ENCODE measurements at places on chromosomes 12 and 14.

DNA sequence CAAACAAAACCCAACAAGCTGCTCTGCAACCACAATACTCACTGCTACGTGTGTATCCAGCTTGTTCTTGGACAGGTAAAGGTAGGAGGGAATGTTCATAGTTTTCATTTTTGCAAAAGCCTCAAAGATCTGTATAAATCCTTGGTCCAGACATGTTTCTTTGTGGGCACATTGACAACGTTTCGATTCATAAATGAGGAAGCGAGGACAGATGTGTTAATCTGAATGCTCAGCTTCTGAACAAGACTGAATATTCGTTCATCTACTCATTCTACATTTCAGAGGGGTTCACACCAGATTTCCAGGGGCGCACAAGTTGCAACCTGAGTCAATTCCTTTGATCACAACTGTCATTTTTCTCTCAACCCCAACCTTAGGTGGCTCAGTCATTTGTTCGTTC is 134.4 kb downstream of the LLPH start:
- no peaks in the 10 kb centered on the region for H3K36me3 ChIP-seq
- no peak overlapping the region for H3K27ac ChIP-seq
- DNase-seq: no peak
- no peak overlapping the region for H3K4me3 ChIP-seq
- no peaks in the 10 kb centered on the region for H3K27me3 ChIP-seq

GRCh38 chr12:109653890-109654289 is 59.7 kb upstream of the FAM222A start:
- peaks cover 15% of the 10 kb centered on the region for H3K4me1 ChIP-seq
- no peak for DNase-seq
- H3K36me3 ChIP-seq: no peaks in the 10 kb centered on the region

DNA sequence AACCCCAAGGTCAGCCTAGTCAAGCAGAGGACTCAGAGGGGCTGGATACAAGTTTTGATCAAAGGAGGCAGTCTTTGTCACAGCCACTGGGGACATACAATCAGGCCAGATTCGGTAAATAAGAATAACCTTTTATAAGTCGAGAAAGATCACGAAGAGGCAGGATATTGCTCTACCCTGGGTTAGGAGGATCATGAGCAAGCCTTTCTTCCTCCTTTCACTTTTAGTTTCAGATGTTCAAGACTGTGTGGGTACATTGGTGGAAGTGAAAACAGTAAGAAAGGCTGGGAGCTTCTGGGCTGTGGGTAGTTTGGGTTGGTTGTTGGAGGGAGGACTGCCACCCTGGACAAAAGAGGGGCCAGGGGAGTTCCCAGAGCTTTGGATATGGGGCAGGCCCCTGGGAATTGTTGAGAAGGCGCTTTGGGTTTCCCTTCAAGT is 127.7 kb downstream of the SNAPC1 start:
- no peaks in the 10 kb centered on the region for H3K36me3 ChIP-seq
- peaks cover 44% of the 10 kb centered on the region for H3K4me1 ChIP-seq
- DNase-seq: no peak
- no peak overlapping the region for H3K27ac ChIP-seq
- H3K27me3 ChIP-seq: no peaks in the 10 kb centered on the region

DNA sequence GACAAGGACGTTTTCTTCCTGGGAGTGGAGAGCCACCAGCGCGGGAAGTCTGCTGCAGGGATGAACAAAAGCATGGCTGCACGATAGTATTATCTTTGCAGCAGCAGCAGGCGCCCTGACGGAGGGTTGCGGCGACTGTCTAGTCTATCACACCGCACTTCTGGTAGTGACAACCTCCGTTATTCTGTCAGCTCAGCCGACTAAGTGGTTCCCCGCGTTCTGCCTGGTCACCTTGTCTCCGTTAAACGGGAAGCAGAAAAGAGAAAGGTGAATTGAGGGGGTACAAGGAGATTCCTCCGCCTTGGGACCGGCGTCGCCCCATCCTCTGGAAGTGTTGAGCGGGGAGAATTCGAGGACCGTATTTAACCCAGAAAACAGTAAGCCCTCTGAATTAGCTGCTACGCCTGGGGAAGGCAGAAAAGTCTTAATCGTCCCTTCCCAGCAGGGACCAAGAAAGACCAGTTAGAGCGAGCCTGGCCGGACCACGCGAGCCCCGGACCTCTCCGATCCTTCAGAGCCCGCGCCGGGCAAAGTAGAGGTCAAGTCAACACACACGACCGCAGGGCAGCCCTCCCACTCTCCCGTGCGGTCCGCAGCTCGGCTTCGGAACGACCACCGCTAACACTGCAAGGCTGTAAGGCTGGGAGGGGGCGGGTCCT is 536 bp upstream of the DAAM1 start:
- peak overlapping the region; percentile 52 for H3K27ac ChIP-seq
- peaks cover 35% of the 10 kb centered on the region for H3K27me3 ChIP-seq
- peak; percentile 16 for DNase-seq
- H3K4me3 ChIP-seq: peak overlapping the region; percentile 93
- no peaks in the 10 kb centered on the region for H3K36me3 ChIP-seq

- H3K27ac ChIP-seq: no peak overlapping the region
- H3K27me3 ChIP-seq: no peaks in the 10 kb centered on the region
- peaks cover 11% of the 10 kb centered on the region for H3K36me3 ChIP-seq
- DNase-seq: no peak
These were observed 177.6 kb downstream of the SNAPC1 start for GRCh38 chr14:61939776-61940175.

DNA sequence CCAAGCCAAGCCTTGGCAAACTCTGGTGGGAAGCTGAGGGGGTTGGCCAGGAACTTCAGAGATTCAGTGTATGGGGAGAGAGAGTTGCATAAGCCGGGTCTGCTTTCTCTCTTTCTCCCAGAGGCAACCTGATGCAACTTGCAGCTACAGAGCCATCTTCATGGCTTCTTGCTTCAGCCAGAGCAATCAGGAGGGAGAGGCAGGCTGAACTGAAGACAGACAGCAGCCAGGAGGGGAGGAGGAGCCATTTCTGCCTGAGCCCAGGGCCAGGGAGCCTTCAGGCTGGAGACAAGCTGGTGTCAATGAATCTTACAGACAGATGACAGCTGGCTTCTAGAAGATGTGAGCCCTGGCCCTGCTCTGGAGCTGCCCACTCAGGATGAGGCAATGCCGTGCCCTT is 18.7 kb downstream of the NPC2 start:
- peaks cover 5% of the 10 kb centered on the region for H3K4me1 ChIP-seq
- H3K36me3 ChIP-seq: peaks cover 15% of the 10 kb centered on the region
- no peaks in the 10 kb centered on the region for H3K27me3 ChIP-seq
- H3K4me3 ChIP-seq: no peak overlapping the region

DNA sequence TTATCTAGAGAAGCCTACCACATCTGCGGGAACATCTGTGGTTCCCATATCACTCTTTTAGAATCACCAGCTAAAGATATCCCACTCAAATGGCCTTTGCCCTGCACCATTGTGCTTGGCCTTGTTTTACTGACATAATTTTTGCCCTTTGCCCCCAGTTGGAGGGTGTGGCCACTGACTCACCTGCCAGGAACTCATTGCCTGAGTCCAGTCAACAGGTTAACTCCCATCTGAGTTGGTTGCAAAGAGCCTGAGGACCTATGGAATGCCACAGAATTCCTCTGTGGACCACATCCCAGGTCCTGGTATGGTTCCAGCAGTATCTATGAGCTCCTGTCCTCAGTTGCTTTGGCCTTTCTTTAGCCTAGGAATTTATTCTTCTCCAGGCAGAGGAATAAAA is 55.7 kb upstream of the PTGR2 start:
- no peak overlapping the region for H3K27ac ChIP-seq
- H3K36me3 ChIP-seq: no peaks in the 10 kb centered on the region
- DNase-seq: no peak
- H3K27me3 ChIP-seq: no peaks in the 10 kb centered on the region
- H3K4me3 ChIP-seq: no peak overlapping the region

DNA sequence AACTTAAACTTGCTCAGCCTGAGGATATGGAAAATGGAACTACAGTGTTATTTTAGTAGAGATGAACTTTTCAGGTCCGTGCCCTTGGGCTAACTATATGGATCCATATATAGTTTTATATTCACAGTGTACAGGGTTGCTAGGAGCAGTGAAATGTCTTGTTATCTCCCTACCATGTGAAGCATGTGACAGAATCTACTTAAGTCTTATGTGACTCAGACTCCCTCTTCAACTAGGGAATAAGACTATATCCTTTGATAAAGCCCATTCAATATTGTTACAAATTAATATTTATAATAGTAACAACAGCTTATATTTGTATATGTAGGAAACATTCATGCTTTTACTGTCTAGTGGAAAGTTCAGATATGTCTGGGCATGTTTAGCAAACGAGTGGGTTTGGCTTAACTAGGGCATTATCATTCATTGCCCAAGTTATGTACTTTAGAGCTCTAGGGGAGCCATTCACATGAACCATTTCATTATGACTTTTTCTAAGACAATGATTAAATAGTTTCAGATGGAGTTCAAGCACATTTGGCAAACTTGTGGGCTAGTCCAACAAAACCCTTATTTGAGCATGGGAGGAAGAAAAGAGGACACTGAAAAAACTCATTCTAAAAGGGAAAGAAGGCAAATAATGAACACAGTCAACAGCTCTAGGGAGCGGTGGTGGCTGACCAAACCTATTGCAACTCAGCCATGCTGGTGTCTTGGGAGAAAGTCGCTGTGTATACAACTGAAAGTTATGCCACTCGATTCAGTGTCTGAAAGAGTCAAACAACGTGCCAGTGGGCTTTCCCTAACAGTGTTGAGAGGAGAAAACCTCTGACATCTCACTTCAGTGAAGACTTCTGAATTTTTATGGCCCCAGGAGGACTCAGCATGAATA is 305.9 kb upstream of the G2E3 start:
- H3K4me1 ChIP-seq: peaks cover 20% of the 10 kb centered on the region
- DNase-seq: no peak
- no peak overlapping the region for H3K27ac ChIP-seq
- no peaks in the 10 kb centered on the region for H3K27me3 ChIP-seq
- H3K4me3 ChIP-seq: no peak overlapping the region

DNA sequence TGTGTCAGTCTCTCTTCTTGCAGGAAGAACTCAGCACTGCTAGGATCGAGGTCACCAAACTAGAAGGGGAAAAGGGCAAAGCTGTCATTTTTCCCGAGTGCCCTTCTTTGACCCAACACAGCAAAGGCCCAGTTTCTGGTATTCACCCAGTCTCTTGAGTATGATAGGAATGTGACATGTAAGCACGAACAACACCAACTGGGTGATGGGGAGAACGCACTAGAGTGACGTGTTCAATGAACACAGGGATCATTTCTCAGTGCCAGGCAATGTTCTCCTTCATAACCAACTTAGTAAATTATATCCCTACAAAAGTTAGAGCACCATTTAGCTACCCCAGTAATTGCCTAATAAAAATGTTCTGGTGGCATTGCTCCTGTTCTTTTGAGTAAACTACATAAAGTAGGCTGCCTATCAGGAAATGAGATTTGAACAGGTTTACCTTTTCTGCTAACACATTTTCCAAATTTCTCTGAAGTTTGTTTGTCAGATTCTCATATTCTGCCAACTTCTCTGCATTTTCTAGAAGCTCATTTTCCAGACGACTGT is 64.5 kb downstream of the NIN start:
- H3K36me3 ChIP-seq: peaks cover 65% of the 10 kb centered on the region
- H3K4me3 ChIP-seq: no peak overlapping the region
- H3K27ac ChIP-seq: no peak overlapping the region
- H3K27me3 ChIP-seq: no peaks in the 10 kb centered on the region
- no peak for DNase-seq

DNA sequence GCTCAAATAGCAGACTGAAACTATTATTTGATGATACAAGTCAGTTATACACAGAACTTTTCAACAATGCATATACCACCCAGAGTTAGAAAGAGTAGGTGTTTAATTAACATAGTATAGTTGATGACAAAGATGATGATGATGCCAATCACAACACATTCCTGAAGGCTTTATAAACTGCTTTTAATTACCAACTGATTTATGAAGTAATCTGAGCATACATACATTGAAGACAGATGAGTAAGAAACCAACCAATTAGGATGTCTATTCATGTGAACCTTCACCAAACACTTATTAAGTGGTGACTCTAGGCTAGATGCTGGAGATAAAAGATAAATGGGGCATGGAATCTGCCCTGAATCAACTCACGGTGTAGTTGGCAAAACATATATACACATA is 600.9 kb upstream of the FLRT2 start:
- no peak overlapping the region for H3K4me3 ChIP-seq
- H3K27me3 ChIP-seq: no peaks in the 10 kb centered on the region
- DNase-seq: no peak
- no peaks in the 10 kb centered on the region for H3K4me1 ChIP-seq
- H3K27ac ChIP-seq: no peak overlapping the region
- no peaks in the 10 kb centered on the region for H3K36me3 ChIP-seq

DNA sequence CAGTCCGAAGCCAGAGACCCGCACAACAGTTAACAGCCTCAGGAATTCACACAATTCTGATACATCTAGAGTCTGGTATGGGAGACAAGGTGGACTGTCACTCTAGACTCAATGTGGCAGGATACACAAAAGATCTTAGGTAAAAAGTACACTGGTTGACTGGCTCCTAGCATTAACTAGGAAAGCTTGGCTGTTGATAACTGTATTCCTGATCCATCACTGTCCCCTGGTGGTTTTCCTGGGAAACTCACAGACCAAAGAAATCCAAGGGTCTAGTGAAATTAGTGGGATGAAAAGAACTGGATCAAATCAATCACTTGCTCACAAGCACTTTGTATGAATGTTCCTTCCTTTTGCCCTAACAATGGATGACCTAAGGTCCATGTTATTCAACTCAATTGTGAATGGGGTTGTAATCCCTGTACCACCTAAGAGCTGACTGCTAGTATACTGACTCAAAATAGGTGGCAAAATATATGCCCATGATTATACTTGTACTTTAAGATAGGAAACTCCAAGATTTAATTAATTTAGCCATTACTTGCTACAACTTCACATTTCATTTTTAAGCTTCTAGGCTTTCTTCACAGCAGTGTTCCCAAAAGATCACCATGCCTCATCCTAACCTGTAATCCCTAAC is 14.0 kb downstream of the NPC2 start:
- no peak for DNase-seq
- no peak overlapping the region for H3K27ac ChIP-seq
- peaks cover 44% of the 10 kb centered on the region for H3K36me3 ChIP-seq
- no peaks in the 10 kb centered on the region for H3K27me3 ChIP-seq

All from WTC11 (cell line).